ENCODE measurements at places on chromosomes 7 and 10.

DNA sequence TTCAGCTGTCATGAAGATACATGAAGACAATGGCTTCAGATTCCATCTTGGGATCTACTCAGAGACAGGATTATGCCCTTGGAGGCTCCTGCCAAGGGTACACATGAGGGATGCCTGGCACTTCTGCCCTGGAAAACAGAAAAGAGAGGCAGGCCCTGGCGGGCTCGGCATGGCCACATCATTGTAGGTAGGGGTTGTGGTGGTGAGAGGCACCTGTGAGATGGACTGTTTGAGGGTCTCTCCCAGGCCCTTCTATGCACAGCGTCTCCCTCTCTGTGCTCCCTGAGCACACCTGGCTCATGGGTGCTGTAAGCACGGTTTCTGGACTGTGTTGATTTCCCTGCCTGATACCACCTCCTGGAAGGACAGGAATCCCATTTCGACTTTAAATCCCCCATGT, 304.3 kb downstream of the GLRX3 start:
- DNase-seq = no peak

GRCh38 chr10:44347609-44348400, 37.1 kb downstream of the CXCL12 start:
- no peak for DNase-seq

- no peak for DNase-seq
Measured at GRCh38 chr10:85648279-85648754, 718.3 kb downstream of the GRID1 start.

DNA sequence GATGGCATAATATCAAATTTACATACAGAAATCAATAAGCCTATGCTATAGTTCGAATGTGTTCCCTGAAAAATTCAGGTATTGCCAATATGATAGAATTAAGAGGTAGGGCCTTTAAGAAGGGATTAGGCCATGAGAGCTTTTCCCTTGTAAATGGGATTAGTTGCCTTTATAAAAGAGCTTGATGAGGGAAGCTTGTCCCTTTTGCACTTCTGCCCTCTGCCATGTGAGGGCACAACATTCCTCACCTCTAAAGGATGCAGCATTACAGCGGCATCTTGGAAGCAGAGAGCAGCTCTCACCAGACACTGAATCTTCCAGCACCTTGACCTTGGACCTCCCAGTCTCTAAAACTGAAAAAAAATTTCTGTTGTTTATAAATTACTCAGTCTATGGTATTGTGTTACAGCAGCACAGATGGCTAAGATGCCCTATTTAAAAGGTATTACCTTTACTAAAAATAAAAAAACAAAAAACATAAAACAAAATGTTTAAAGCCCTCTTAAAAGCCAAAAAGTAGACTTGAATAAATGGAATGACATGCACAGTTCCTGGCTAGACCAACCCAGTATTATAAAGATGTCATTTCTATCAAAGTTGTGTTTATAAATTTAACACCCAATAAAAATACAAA, 909.6 kb downstream of the REEP3 start:
- DNase-seq = no peak

DNA sequence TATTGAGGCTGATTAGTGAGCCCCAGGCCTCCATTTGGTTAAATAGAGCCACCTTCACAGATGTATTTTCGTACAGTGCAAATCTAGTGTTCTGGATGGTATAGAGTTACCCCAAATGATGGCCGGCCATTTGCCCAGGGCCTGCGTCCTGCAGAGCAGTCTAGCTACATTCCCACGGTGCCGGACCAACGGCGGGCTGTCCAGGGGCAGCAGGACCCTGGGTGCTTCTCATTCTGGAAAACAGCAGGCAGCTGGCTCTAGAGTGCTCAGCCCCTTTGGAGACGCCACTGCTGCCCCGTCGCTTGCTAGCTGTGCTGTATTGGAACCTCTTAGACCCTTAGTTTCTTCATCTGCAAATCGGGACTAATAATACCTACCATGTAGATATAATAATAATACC, 149.1 kb downstream of the RGS10 start:
- DNase-seq = no peak
